ENCODE measurements at places on chromosomes 16 and 17. TPM values are rescaled to one million over a fixed set of nuclear protein-coding genes. Genes with fewer than 3 reads are reported as not detected.
A peak's percentile ranks its signal among the peaks of the same experiment; 100 is the strongest.

DNA sequence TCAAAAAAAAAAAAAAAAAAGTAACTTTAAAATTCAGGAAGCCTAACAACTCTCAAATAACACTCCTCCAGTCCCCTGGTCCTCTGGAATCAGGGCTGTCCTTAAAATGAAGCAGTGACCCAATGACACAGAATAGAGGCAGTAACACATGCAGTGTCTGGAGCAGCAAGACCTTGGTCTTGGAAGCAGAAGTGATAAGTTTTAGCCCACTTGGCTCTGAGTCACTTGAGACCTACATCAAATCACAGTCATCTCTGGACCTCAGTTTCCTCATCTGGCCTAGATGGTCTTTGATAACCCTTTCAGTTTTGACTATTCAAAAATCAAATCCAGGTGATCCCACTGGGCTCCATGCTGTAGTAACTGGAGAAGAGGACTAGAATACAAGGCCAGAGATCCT, 39.0 kb downstream of the LYRM1 start:
- DNase-seq = no peak

GRCh38 chr17:18963126-18964017, 11.4 kb downstream of the SLC5A10 start:
- no peak for DNase-seq

DNA sequence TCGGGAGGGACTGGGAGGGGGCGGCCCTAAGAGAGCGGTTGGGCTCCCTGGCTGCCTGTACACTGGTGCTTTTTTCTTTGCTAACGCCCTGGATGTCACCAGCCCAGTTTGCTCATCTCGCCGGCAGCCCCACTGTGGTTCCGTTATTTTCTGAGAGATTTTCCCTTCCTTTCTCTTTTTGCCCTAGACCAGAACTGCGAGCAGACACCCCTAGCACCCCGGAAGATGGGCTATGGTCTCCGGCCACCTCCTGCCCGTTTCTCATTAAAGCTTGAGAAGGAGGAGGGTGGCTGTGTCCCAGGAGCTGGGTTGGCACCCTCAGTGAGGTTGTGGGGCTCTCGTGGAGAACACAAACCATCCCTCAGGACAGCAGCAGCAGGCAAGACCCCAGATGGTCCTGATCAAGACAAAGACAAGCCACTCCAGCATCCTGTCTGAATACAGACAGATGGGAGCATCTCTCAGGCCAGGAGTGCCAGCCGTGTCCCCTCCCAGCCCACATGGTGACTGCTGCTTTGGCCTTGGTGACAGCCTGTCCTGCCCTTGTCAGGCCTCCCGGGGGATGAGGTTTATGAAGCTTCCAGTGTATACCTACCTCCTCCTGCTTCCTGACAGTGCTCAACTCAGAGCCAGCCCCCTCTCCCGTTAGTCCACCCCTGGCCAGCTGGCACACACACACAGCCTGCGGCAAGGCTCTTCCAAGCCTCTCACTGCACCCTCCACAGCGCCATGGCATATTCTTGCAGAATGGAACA, 77.2 kb downstream of the KCNJ12 start:
- no peak for DNase-seq

DNA sequence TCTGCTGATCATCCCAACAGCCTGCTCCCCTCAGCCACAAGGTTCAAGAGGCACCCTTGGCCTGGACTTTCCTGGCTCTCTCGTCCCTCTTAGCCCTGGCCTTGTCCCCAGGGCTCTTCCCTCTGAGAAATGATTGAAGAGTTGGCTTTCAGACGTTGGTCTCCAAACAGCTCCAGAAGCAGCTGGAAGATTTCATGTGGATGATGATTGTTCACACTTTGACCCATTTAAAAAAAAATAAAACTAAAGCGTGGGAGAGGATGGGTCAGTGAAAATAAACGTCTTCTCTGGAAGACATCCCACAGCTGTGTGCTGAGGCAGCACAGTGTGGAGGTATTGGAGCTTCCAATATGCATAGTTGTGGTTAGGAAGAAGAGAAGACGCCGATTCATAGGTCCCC, 54.7 kb upstream of the CDH11 start:
- DNase-seq = no peak

Gene SLC47A1
- total RNA-seq = 4.9 TPM

- no peak for DNase-seq
These were observed 52.0 kb downstream of the SREBF1 start for GRCh38 chr17:17784657-17785267.

- peak; percentile 51 for DNase-seq
These were observed 18.1 kb upstream of the TMEM98 start for GRCh38 chr17:32909787-32910369.

Gene TRAF4
- 60.3 TPM for total RNA-seq

DNA sequence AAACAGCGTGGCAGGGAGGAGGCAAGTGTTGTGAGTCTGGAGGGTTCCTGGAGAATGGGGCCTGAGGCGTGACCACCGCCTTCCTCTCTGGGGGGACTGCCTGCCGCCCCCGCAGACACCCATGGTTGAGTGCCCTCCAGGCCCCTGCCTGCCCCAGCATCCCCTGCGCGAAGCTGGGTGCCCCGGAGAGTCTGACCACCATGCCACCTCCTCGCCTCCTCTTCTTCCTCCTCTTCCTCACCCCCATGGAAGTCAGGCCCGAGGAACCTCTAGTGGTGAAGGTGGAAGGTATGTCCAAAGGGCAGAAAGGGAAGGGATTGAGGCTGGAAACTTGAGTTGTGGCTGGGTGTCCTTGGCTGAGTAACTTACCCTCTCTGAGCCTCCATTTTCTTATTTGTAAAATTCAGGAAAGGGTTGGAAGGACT, at the start of gene CD19:
Gene CD19 (plus strand): TSS at position 171 of the 425 bp plus-strand sequence. CDS start 30 bp downstream, at position 201.
- DNase-seq = no peak

Gene WFIKKN2
- total RNA-seq = 3.7 TPM

Gene DOC2A
- total RNA-seq = 11.8 TPM

GRCh38 chr16:9323170-9323569, 231.7 kb downstream of the HAPSTR1 start:
- DNase-seq = no peak

Gene RNF112
- 26.1 TPM for total RNA-seq

Gene HEATR9
- not detected for total RNA-seq

- DNase-seq = peak; percentile 43
These were observed 25.6 kb downstream of the ITGB3 start for GRCh38 chr17:47279062-47279801.

Measured in frontal cortex (tissue), 4 donors.